Hindlimb muscle (tissue), 1 donor: ENCODE measurements at places on chromosomes 4 and X. TPM values are rescaled to one million over a fixed set of nuclear protein-coding genes. Genes with fewer than 3 reads are reported as not detected.
A peak's percentile ranks its signal among the peaks of the same experiment; 100 is the strongest.

ZMYM3 gene
- polyA plus RNA-seq: 22.0 TPM

- no peak for DNase-seq
Measured at GRCh38 chr4:74838746-74839370, 44.5 kb upstream of the BTC start.

DNA sequence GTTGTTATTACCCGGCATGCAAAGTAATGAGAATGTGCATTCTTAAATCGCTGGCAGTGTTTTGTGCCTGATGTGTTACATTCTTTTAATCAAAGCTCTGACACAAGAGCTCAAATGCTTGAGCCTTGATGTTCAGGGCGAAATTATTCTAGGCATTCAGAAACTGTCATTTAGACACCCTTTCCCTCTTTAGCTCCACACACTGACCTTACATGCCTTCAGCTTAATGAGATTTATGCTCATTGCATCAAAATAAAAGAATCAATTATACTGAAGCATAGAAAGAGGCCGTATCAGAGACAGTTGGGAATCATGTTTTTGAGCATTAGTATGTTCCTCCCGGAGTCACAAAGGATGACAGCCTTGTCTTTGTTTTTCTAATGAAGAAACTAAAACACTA, 56.7 kb downstream of the FAM114A1 start:
- DNase-seq: no peak

DNA sequence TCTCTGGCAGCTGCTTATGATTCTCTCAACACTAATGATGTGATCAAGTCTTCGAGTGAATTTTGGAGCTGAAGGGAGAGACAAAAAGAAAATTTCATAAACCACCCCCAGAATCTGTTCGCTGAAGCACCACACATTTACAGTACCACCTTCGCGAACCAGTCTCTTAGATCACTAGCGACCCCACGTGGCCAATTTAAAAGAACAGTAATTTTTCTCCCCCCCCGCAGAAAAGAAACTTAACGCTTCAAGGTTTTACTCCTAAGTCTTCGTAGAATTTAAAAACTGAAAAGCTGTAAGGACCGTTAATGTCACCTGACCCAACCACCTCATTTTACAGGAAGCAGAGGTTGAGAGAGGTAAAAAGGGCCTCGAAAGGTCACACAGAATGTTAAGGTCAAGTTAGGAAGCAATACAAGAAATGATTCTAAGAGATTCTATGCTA, 187.5 kb downstream of the QDPR start:
- DNase-seq: peak; percentile 71

TMSB15C gene
- polyA plus RNA-seq: 5.0 TPM

DNA sequence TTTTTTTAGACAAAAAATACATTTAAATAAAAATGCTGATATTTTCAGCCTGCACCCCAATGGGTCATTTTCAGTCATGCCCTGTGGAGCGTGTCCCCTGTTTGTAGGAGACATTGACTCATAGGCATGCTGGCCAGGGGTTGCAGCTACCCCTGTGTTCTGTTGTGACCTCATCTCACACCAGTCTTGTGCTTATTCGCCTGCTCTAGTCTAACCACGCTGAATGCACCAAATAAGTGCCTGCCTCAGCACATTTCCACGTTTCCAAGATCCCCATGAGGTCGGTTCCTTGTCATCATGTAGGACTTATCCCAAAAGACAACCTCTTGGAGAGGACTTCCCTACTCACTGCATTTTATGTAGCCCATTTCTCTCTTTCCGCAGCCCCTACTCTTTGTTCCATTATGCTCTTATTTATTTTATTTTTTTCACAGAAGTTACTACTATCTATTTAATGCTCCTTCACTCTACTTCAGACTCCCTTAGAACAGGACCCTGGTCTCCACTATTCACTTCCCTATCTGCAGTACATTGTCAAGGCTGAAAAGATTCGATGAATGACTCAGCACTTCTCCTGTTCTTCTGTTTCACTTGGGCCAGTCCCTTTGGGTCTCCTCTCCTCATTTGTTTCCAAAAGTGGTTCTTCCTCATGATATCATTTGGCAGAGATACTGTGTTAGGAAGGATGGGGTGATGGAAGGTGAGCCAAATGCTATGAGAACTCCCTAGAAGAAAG, 109.7 kb downstream of the MSL3 start:
- no peak for DNase-seq

- DNase-seq: no peak
Measured at GRCh38 chr4:2902126-2902525, 58.5 kb downstream of the ADD1 start.

GRCh38 chr4:15479913-15480185, 10.2 kb downstream of the CC2D2A start:
- peak; percentile 43 for DNase-seq

DNA sequence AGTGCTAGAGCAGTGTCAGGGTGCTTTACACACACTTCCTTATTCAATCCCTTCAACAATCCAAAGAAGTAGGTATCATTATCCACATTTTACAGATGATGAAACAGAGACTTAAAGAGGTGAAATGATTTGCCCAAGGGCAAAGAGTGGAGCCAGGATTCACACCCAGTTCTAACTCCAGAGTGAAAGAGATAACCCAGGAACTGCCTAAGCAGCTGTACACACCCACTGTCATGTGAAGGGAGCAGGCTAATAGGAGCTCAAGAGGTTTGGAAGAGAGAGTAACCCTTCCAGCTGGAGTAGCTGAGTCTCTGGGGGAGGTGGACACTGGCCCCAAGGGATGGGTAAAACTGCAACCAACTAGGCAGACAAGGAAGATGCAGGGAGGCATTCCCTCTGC, 92.5 kb downstream of the FBXL5 start:
- DNase-seq: no peak

DNA sequence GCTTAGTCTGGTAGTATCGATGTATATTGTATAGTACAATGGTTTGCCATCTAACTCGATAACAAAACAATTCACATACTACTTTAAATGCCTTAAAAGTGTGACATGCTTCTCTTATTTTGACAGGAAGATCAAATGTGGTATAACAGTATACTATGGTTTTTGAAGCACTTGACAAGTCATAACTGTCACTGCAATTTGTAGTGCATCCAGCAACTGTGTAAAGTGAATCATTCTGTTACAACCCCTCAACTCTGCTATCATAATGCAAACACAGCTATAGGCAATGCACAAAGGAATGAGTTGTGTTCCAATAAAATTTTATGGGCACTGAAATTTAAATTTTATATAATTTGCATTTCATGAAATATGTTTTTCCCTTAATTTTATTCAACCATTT, 14.0 kb downstream of the RAP1GDS1 start:
- no peak for DNase-seq

GRCh38 chr4:184162596-184162995, 55.1 kb downstream of the ENPP6 start:
- DNase-seq: no peak

EVC2 gene
- 4.0 TPM for polyA plus RNA-seq

GRCh38 chr4:101259876-101260275, 87.5 kb downstream of the PPP3CA start:
- DNase-seq: no peak

GRCh38 chr4:184228056-184228705, 10.5 kb upstream of the ENPP6 start:
- DNase-seq: no peak

GRCh38 chr4:123386609-123387008, 10.0 kb upstream of the SPRY1 start:
- no peak for DNase-seq
